ENCODE measurements at places on chromosomes 7 and 10.
A peak's percentile ranks its signal among the peaks of the same experiment; 100 is the strongest.

DNA sequence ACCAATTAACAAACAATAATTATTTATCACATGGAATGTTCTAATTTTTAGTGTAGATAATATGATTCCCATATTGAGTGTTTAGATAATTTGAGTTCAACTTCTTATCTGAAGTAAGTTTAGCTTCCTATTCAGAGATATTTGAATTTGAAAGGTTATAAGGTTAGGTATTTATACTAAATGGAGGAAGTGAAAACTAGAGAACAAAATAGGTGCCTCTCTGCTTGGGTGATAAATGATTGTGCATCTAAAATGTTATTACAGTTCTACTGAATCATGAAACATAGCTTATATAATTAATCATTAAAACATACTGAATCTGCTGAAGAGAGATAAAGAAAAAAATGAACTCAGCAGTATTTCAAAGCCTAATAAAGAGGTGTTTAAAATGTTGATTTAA is 1174.3 kb downstream of the XPNPEP1 start:
- no peak for DNase-seq

- DNase-seq, result no peak
Observed at GRCh38 chr10:101997803-101998202, 58.2 kb downstream of the ARMH3 start.

- peak; percentile 12 for DNase-seq
Observed at GRCh38 chr7:79293655-79294142, 159.8 kb downstream of the MAGI2 start.

DNA sequence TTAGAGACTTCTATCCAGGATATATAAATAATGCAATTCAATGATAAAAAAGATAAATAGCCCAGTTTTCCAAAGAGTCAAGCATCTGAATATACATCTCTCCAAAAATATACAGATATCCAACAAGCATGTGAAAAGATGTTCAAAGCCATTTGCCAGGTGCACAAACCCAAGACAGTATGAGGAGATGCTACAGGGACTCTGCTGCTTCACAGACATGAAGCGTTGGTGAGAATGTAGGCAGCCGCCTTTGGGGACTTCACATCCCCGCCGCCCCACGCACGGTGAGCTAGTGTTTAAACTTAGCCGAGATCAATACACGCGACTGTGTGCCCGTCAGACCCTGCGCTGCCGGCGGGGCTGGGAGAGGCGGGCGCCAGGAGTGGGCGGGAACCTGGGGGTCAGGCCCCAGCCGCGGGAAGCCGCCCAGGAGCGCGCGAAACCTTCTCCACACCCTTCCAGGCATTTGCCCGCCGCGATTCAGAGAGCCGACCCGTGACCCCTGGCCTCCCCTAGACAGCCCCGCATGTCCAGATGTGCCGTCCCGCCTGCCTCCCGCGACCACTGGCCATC is 927 bp upstream of the ALOX5 start:
- no peak for DNase-seq

DNA sequence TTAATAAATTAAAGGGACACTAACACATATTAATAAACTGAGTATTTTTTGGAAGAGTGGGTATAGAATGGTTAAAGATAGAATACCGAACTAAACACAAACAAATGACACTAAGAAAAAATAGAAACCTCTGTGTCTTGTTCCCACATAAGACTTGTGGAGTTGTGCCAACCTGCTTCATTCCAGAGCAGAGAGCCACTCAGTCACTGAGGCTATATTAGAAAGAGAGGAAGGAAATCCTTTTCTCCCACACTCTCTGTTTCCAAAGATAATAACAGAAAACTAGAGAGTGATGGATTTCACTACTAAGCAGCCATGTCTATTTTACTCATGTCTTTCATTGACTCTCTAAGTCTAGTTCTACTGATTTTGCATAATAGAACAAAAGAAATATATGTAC is 26.0 kb downstream of the CTNNA3 start:
- DNase-seq, result no peak

GRCh38 chr7:135489791-135490190 is 20.1 kb downstream of the CNOT4 start:
- no peak for DNase-seq

DNA sequence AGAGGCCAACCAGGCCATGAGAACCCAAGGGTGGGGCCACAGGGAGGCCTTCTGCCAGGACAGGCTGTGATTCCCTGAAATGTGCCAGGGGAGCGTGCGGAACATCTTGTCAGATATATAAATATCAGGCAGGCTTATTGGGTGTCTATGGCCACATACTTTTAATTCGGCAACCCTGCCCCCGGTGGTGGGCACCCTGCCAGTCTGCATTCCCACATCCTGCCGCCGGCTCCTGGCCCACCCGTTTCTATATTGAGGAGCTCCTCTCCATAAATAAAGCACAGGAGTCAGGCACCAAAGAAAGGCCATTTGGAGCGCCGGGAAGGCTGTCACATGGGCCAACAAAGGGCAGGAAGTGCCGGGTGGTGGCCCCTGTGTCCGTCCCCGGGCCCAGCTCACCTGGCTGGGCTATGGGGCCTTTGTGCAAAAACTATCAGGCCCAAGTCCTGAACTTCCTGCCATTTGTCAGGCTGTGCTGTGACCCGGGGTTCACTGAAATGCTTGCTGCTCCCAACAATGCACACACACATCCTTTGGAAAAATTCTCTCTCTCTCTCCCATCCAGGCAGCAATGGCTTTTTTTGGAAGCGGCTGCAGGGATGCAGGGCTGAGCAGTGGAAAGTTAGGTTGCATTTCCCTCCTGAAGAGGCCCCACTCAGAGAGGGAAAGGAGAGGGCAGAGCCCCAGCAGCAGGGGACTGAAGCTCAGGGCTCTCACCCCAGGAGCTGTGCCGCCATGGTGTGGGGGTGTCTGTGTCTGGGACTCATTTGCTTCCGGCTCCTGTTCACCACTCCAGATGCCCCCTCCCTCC is 25.0 kb upstream of the PODXL start:
- DNase-seq, result peak; percentile 59

DNA sequence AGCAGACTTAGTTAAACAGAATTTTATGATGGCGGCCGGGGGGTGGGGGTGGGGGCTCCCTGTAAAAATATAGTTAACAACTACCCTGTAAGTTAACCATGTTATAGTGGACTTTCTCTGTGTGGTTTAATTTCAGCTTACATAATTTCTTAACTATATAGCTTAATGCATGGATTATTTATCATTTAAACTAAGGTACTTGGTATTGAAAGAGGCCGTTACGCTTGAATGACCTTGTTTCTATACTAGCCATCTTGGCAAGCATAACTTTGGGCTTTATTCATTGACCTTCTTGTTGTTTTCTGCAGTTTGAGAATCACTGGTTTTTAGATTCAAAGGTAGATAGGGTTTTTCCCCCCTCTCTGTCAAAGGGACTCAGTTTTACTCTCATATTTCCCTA is 8.4 kb downstream of the EIF4EBP2 start:
- DNase-seq, result no peak
